ENCODE measurements at places on chromosomes 7 and 10. TPM values are rescaled to one million over a fixed set of nuclear protein-coding genes. Genes with fewer than 3 reads are reported as not detected.

CDHR1 gene
- 0.33 TPM for total RNA-seq

HOXA9 gene
- total RNA-seq: not detected

HOXA1 gene
- 0.09 TPM for total RNA-seq

HPSE2 gene
- total RNA-seq: not detected

GATA3 gene
- total RNA-seq: 79.7 TPM

AGAP5 gene
- 10.1 TPM for total RNA-seq

TFR2 gene
- total RNA-seq: 20.7 TPM
